ENCODE measurements at places on chromosomes 3 and 15. TPM values are rescaled to one million over a fixed set of nuclear protein-coding genes. Genes with fewer than 3 reads are reported as not detected.

- no peak for DNase-seq
Observed at GRCh38 chr3:51727500-51727899, 20.6 kb downstream of the GRM2 start.

DNA sequence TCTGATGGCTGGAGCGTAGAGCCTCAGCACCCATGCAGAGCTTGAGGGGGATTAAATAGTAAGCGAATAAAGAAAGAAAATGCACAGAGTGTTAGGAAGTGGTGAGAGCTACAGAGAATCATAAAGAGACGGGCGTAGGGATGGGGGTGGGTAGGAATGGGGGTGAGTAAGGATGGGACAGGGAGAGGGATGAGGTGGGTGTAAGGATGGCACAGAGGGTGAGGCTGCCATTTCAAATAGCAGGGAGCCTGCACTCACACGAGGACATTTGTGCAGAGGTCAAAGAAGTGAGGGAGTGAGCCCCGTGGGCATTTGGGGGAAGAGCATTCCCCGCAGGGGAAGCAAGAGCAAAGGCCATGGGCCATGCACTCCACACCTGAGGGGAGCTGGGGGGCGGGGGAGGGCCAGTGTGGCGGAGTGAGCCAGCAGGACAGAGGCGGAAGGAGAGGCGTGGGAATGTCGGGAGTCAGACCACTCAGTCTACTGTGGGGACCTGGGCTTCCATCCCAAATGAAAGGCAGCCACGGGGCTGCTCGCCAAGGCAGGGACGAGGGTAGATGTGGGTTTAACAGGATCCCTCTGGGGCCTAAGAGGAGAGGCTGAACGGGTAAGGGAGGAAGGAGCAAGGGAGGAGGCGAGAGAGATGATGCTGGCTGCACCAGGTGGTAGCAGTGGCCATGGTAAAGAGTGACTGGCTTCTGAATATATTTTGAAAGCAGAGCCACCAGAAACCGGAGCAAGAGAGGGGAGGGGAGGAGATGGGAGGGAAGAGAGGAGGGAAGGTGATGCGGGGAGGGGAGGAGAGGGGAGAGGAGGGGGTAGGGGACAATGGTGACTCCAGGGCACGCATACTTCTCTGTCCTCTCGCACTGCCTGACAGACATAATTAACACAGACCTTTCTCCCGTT is 35.2 kb upstream of the SLC6A6 start:
- no peak for DNase-seq

GRCh38 chr15:101531170-101531569 is 41.7 kb upstream of the PCSK6 start:
- DNase-seq, result no peak

DNA sequence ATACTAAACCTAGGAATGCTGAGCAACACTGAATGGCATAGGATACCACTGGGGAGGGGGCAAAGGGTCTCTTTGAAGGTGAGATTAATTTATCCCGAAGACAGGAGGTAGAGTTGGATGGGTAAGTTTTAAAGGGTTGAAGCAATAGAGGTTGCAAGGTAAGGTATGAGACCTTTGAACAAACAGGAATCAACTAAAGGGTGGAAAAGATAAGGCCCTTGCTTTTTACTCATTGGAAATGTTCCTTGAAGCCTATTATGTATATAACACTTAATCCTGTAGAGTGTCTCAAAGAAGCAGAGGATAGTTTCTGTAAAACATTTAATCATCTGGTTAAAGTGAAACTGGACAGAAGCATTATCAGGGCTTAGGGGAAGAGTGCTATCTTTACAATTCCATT is 5.7 kb downstream of the ABHD5 start:
- no peak for DNase-seq

DNA sequence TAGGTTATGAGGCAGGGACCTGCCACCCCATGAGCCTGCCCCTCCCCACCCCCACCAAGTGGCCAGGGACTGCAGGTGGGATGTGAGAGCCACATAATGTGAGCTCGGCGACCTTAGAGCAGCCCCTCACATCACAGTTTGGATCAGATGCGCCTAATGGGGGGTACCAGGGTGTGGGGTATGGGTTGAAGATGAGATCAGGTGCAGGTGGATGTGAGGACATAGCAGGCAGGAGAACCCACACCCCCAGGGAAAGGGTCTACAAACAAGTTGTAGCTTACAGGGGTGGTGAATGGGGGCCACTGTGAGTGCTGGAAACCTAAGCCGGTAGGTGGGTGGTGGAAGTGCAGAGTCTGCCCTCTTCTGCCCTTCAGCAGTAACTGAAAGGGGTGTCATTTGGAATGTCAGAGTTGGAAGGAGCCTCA is 94.0 kb downstream of the CORO2B start:
- no peak for DNase-seq

GRCh38 chr15:36912311-36912712 is 188.0 kb downstream of the MEIS2 start:
- DNase-seq, result no peak

GRCh38 chr3:156518726-156519125 is 36.2 kb downstream of the SSR3 start:
- DNase-seq, result peak; percentile 55

DNA sequence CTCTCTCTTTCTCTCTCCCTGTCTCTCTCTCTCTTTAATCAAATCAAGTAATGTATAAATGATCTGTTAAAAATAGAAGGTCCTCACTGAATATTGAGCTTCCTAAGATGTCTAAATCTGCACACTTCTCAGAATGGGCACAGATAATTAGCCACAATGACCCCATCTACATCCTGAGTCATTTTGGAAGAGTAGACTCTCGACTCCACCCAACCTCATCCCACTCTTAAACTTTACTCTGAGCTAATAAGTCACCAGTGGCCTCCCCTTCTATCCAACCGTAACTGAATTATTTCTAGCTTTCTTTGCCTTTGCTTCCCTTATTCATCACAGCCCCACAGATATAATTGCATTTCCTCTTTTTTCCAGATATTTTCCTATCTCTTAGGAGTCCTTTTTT is 326.5 kb upstream of the ZNF717 start:
- no peak for DNase-seq

DNA sequence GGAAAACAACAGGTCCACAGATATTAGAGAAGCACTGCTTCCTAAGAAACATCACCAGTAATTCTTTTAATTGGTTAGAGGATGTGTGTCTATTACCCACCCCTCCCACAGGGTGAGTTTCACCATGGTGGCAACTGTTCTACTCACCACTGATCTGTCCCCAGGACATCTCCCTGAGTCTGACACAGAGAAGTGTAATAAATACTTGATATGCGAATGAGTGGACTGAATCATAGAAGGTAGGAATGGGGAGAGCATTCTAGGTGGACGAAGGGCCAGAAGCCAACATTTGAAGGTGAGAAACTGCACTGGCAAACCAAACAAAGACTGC is 452.7 kb upstream of the PROK2 start:
- no peak for DNase-seq

DNA sequence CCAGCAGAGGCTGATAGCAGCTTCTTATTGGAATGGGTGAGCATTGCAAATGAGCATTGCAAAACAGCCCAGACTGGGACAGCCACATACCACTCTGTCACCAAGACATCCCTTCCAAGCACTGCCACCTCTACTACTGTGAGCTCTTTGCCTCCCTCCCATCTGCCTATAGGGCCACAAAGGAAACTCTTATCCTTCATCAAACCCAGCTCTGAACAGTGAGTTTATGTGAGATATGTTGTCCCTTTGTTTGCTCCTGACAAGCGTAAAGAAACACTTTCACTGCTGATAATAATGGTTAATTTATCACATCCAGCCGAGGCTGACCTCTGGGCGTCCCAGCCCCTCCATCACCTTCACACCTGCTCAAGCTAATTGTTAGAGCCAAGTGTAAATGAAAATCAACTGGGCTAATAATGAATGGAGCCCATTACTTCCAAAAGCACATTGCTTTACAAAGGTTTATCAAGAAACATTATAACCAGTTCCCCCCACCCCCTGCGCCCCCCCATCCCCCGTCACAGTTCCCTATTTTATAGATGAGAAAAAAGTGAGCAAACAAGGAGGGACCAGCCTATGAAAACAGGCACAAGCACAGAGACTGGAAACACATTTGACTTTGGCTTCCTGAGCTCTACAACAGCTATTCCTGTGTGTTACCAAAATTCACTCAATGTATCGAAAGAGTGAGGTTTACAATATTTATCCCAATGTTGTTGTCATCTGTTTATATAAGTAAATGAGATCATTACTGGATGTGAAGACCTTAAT is 146.3 kb downstream of the ANXA2 start:
- DNase-seq, result no peak

GRCh38 chr15:31100738-31101137 is 787 bp downstream of the TRPM1 start:
- DNase-seq, result no peak

DNA sequence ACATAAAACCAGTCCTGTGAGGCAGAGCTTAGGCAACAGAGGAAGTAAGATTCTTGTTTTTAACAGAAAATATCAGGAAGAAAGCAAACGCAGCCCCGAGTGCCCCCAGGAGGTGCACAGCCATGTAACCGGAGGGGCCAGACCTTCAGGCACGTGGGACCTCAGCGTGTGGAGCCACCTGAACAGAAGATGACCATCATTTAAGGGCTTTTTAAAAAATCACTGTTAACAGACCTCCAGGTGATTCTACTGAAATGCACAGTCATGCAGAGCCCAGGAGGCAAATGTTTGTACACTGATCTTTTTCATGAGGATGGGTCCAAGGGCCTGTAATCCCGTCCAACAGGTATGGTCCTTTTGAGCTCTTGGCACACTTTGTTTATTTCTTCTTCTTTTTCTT is 38.8 kb downstream of the SPG21 start:
- DNase-seq, result no peak

DNA sequence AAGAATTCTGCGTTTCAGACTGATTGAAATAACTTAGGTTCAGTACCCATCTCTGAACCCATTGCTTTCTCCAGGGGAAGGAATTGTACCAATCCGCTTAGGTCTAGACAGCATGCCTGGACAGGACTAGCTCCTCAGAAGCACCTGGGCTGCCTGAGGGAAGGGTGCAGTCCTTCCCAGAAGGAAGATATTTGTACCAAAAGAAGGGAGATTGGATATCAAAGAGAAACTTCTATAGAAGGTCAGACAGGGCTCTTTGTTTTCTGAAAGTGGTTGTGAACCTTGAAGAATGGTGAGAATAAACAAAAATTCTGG is 133.8 kb upstream of the LRTM1 start:
- no peak for DNase-seq

GRCh38 chr3:103672346-103672745 is 1237.5 kb downstream of the ZPLD1 start:
- no peak for DNase-seq

DNA sequence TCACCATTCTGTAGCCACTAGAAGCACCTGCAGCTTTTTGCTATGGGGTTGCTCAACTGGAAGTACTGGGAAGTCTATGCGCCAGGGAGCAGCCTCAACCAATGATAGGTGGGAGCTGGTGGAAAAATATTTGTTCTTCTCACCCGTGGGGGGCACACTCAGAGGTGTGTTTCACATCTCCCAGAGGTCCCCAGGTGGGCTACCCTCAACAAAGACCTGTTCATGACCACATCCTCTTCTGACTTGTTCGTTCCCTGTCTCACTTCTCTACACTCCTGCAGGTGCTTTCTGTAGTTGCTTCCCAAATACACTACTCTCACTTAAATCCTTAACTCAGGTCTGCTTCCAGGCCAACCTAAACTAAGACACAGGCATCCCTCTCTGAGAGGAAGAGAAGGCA is 3.6 kb downstream of the CAMP start:
- DNase-seq, result no peak

GRCh38 chr3:38576526-38577370 is 72.7 kb downstream of the SCN5A start:
- no peak for DNase-seq

NDUFB5 gene
- 117 TPM for total RNA-seq

PYGO1 gene
- total RNA-seq, result 10.5 TPM

DOCK3 gene
- 0.46 TPM for total RNA-seq

SUCNR1 gene
- total RNA-seq, result 0.06 TPM
